Fibroblast of gingiva (primary cell): ENCODE measurements at places on chromosomes 6 and 20.

GRCh38 chr20:23974966-23975365, 13.6 kb downstream of the GGTLC1 start:
- no peak for DNase-seq

DNA sequence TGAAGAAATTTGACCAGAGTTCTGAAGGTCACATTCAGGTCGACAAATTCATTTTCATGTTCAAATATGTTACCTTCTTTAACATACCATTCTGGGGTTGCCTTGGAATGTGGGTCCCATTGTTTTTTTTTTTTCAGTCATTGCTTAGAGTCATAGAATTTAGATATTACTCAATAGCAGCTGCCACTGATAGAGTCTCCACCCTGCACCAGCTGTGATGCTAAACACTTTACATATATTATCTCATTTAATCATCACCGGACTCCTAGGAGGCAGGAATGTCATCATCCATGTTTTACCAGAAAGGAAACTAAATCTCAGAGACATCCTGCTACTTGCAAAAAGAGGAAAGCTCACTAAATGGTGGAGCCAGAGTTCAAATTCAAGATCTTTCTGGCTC, 204.7 kb downstream of the ESR1 start:
- DNase-seq, result no peak

DNA sequence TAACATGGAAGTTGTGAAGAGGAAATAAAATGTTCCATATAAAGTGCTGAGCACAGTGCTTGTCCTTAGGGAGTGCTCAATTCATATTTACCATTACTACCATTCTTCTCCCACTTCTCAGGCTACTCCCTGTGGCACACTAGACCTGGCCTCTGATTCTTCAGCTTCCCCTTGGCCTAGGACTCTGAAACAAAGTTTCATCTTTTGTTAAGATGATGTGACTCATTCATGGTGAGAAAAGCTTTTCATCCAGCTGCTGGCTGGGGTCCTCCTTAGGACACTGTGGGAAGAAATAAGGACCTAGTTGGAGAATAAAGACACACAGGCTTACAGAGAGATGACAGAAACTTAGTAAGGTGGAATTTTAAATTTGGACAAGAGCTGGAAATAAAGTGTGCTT, 314.8 kb downstream of the CDC5L start:
- DNase-seq, result no peak

DNA sequence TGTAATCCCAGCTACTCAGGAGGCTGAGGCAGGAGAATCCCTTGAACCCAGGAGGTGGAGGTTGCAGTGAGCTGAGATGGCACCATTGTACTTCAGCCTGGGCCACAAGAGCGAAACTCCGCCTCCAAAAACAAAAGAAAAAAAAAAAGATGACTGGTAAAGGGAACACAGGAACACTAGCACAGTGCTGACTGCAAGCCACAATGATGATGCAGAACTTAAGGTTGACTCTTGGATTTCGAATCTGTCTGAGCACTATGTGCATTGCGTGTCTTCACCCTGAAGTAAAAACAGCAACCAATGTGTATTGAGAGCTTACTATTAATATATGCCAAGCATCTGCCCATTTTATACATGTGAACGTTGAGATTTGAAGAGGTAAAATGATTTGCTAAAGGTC, 27.6 kb upstream of the LIN28B start:
- no peak for DNase-seq

DNA sequence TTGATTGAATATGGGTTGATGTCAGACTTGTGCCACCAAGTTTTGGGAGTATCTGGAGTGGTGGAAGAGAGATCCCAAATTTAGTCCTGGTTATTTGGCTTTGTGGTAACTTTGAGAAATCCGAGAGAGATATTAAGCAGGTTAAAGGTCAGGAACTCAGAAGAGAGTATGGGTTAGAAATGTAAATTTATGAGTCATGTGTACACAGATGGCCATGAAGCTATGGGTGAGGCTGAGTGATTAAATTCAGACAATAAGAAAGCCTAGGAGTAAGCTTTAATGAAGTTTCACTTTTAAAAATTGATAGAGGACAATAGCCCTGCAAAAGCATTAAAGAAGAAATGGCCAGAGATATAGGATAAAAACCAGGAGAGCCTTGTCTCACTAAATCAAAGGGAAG, 14.3 kb downstream of the RIMS1 start:
- no peak for DNase-seq

- peak; percentile 20 for DNase-seq
These were observed 47.8 kb downstream of the GMPR start for GRCh38 chr6:16286151-16286522.

DNA sequence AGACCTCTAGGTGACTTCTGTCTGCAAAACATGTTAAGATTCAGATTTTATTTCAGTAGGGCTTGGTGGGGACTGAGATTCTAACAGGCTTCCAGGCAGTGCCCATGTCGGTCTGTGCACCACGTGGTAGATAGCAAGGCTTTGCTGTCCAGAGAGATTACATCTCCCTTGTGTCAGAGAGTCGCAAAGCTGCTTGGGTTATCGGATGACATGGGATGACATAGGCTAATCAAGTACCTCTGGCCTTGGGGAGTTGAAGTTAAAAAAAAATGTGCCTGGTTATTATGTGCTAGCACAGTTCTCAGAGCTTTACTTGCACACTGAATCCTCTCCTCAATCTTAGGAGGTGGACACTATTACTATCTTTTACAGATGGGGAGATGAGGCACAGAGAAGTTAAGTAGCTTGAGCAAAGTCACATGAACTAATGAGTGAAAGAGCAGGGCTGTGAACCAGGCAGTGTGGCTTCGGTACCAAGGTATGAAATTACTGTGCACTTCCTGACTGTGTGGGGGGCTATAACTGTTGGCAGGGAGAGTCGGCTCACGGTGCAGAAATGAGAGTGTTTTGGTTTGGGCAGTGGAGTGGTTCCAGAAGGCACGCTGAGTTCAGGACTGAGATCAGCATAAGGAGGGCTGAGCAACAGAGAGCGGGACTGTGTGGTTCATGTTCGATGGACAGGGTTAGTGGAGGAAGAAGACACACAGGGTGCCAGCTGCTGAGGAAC, 41.1 kb downstream of the FARS2 start:
- DNase-seq, result no peak
